Dermis blood vessel endothelial cell (primary cell): ENCODE measurements at places on chromosomes 5 and 9. TPM values are rescaled to one million over a fixed set of nuclear protein-coding genes. Genes with fewer than 3 reads are reported as not detected.

The SPATA9 gene
- not detected in 2 replicates for total RNA-seq

The NFIL3 gene
- total RNA-seq, result 6.3 and 6.5 TPM in 2 replicates

The SPINK7 gene
- not detected in 2 replicates for total RNA-seq

The IFNA8 gene
- not detected in 2 replicates for total RNA-seq

The CNTNAP3 gene
- 57.2 and 87.2 TPM in 2 replicates for total RNA-seq

The DHFR gene
- total RNA-seq, result 13.6 and 40.4 TPM in 2 replicates

The RECK gene
- 22.0 and 37.5 TPM in 2 replicates for total RNA-seq

The GNAQ gene
- total RNA-seq, result 48.0 and 88.6 TPM in 2 replicates

The SPRY4 gene
- total RNA-seq, result 5.5 and 11.9 TPM in 2 replicates

The RASGRF2 gene
- 25.6 and 26.4 TPM in 2 replicates for total RNA-seq

The CER1 gene
- total RNA-seq, result not detected in 2 replicates

The INSL6 gene
- total RNA-seq, result not detected in 2 replicates

The PRRX2 gene
- 0.56 and 1.2 TPM in 2 replicates for total RNA-seq

The ZMAT2 gene
- total RNA-seq, result 55.5 and 62.3 TPM in 2 replicates

The ADGRD2 gene
- total RNA-seq, result not detected in 2 replicates

The CDC20B gene
- total RNA-seq, result 0.05 TPM in 1 of 2 replicates, not detected in the other

The ZFAND5 gene
- total RNA-seq, result 91.6 and 98.9 TPM in 2 replicates

The HTR4 gene
- 0.14 TPM in 1 of 2 replicates, not detected in the other for total RNA-seq

The DMRT3 gene
- total RNA-seq, result not detected in 2 replicates

The CBY3 gene
- total RNA-seq, result not detected in 2 replicates

The RASGEF1C gene
- total RNA-seq, result not detected in 2 replicates

The RIMOC1 gene
- total RNA-seq, result 14.6 and 18.1 TPM in 2 replicates

The CDX1 gene
- not detected in 2 replicates for total RNA-seq

The OR2K2 gene
- total RNA-seq, result not detected in 2 replicates

The NEUROG1 gene
- not detected in 2 replicates for total RNA-seq

The GLDC gene
- 3.2 and 10.0 TPM in 2 replicates for total RNA-seq

The C9orf57 gene
- total RNA-seq, result not detected in 2 replicates

The CDH9 gene
- total RNA-seq, result not detected in 2 replicates

The ACER2 gene
- 10.7 and 15.7 TPM in 2 replicates for total RNA-seq

The ALDH1A1 gene
- total RNA-seq, result 1,650 and 2,914 TPM in 2 replicates

The GFI1B gene
- not detected in 2 replicates for total RNA-seq

The HAVCR1 gene
- total RNA-seq, result 0.28 and 1.0 TPM in 2 replicates

The FOXD4L3 gene
- not detected in 2 replicates for total RNA-seq

The LARP1 gene
- 43.7 and 82.4 TPM in 2 replicates for total RNA-seq

The RUSC2 gene
- 15.8 and 24.5 TPM in 2 replicates for total RNA-seq

The ZDHHC11B gene
- 0.17 TPM in 1 of 2 replicates, not detected in the other for total RNA-seq

The ZNF79 gene
- 11.8 and 14.8 TPM in 2 replicates for total RNA-seq

The CERCAM gene
- total RNA-seq, result 25.4 and 32.9 TPM in 2 replicates

The EIF4EBP3 gene
- total RNA-seq, result 0.37 and 0.51 TPM in 2 replicates

The CCDC192 gene
- not detected in 2 replicates for total RNA-seq

The IL13 gene
- not detected in 2 replicates for total RNA-seq
